ENCODE measurements at places on chromosomes 4 and X.

DNA sequence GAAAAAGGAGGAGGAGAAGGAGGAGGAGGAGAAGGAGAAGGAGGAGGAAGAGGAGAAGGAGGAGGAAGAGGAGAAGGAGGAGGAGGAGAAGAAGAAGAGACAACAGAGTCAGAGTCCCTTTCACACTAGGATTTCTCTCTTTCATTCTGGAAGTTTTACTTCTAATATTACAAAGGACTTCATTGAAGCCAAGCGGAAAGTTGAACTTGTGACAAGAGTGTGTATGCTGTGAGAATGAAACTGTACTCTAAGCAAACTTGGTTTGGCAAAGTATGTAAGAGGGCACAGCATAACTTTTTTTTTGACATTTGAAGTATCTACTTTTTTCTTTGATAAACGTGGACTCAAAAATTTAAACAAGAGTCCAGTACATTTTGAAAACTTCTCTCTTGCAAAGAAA, 48.0 kb downstream of the CXCL8 start:
- DNase-seq: no peak

GRCh38 chr4:83138946-83139345, 24.4 kb upstream of the PLAC8 start:
- no peak for DNase-seq

- no peak for DNase-seq
These were observed 83.3 kb downstream of the RASL11B start for GRCh38 chr4:52945326-52945898.

DNA sequence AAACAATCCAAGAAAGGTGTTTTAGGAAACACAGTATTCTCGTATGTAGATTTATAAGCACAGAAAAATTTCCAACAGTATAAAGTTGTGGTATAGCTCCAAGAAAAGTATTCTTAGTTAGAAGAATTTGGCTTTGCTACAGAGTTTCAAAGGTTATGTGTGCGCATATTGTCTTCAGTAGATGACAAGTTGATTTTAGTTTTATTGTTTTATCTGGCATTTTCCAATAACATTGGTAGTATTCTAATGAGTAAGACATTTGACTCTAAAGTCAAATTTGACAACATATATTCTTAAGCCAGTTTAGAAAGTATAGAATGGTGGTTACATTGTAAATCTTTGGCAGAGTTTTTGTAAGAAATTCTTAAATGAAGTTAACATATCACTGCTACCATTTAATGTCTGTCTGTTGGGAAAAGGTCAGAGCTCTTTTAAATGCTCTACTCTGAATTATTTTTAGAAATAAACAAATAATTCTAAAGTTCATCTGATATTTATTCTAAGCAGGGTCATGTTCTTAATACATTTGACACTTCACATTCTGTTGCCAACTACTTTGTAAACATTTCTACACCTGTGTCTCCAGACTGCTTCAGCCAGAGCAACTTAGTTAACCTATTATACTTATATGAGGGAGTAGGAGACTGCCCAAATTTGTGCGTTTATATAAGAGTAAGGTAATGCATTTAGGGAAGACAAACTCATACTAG, 30.0 kb downstream of the CLCN3 start:
- no peak for DNase-seq

DNA sequence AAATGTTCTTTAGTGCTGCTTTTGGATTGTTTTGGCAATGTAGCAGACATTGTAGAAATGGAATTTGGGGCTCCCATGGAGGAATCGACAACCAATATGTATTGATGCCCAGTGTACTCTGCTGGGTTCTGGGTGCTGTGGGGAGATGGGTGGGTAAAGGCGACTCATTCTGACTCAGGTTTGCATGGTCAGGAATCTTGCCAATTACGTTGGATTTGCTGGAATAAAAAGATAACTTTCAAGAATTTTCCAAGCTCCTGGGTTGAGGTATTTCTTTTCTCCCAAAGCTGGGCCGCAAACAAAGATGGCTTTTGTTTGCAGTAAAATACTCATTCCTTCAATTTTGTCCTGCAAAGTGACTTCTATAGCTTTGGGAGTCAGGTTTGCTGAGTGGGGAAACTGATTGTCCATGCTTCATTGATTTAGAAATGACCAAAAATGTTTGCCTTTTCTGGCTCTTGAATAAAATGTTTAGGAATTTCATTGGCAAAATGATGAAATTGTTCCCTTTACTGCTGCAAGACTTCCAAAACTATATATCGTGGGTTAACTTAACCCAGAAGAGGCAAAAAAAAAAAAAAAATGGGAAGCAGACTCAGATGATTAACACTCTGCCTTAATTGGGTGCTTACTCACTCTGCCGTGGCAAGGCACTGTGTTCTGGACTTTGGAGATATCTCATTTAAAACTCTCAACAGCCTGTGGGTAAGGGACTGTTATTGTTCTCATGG, 57.0 kb downstream of the RTL9 start:
- no peak for DNase-seq

GRCh38 chr4:142845293-142846107, 601 bp downstream of the INPP4B start:
- no peak for DNase-seq

DNA sequence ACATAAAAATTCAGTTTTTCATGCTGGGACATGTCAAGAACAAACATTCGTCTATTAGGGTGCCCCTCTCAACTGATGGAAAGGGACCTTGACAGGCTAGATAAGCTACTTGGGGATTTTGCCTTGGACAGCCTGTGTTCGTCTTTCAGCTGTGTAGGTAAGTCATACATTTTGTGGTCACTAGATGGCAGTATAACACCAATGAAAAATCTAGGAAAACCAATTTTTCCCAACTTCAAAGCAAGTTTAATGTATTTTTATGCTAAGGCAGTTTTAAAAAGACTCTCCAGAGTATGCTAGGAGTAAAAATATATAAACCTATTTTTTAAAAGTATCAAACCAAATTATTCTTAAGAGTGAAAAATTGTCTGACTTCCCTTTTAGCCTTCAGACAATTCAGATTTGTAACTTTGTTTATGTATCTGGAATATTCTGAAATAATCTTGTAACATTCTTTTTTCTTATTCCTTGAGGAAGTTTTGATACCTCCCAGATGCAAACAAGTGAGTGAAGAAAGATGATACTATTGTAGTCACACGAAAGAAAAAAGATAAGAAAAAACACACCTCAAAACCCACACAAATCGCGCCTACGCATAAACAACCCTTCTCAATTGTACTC, 158.3 kb downstream of the CPE start:
- DNase-seq: no peak

DNA sequence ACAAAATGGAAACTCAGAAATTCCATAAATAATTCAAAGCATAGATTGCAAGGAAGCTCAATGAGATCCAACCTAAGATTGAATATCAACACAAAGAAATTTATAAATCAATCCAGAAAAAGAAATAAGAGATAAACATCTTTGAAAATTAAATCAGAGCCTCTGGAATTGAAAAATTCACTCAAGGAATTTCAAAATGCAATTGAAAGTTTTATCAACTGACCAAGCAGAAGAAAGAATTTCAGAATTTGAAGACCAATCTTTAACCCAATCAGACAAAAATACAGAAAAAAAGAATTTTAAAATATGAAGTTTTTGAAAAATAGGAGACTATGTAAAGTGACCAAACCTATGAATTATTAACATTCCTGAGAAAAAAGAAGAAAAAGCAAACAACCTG, 134.1 kb downstream of the GASK1B start:
- DNase-seq: no peak

DNA sequence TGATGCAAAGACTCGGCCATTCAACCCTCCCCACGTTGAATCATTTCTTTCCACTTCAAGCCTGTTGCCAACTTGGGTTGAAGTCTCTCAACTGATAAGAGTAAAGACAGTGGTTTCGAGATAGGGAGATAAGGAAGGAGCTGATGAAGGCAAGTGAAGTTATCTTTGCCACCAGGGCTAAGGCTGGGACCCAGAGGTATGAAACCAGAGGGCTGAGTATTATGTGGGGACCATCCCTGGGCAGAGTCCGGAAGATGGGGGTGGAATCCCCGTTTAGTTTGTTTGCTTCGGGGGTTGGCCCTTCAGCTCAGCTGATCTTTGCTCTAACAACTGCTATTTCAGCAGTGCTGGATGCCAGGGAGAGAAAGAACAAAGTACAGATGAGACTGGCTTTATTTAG, 2.3 kb upstream of the XPNPEP2 start:
- no peak for DNase-seq

GRCh38 chr4:151197247-151197646, 79.7 kb upstream of the PRSS48 start:
- DNase-seq: no peak

GRCh38 chr4:86791126-86791525, 58.1 kb downstream of the SLC10A6 start:
- no peak for DNase-seq

DNA sequence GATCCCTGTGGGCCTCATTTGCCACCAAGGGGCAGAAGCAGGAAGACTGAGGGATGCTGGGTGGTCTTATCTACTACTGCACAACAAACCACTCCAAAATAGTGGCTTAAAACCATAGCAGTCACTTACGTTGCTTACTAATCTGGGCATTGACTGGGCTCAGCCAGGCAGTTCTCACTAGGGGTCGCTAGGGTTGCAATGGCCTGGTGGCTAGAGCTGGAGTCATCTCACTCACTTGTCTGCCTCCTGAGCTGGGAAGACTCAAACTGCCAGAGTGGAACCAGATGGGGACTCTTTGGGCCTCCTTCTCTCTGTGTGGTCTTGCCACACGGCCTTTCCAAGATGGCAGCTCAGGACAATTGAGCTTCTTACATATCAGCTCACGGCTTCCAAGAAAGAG, 216.3 kb upstream of the BCOR start:
- no peak for DNase-seq

GRCh38 chr4:144645102-144645630, 790 bp upstream of the HHIP start:
- no peak for DNase-seq

GRCh38 chr4:14701389-14701788, 300.9 kb upstream of the CPEB2 start:
- no peak for DNase-seq

GRCh38 chr4:182221987-182222386, 21.2 kb upstream of the TENM3 start:
- no peak for DNase-seq

DNA sequence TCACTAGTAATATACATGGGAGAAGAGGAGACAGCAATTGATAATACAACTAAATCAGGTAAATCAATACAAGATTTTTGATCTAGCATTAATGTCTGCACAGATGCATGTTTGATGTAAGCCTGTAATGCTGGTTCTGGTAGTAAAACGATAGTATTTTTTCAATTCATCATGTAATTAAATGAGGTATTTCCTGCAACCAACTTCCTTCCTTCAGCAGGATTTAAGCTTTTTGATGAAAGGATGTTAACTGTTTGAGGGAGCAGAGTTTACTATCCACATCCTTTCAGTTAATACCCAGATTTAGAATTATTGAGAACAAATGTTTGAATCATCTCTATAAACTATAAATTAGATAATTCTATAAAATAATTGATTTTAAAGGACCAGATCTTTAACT, 31.4 kb upstream of the NFKB1 start:
- no peak for DNase-seq

- DNase-seq: no peak
These were observed 15.7 kb downstream of the TIFA start for GRCh38 chr4:112270051-112270450.

Measured in stimulated activated CD8-positive, alpha-beta memory T cell treated with anti-CD3 and anti-CD28 coated beads, Interleukin-15, amount 100 ng/mL, for 1 hour (primary cell).